ENCODE measurements at places on chromosomes 5 and 9.

DNA sequence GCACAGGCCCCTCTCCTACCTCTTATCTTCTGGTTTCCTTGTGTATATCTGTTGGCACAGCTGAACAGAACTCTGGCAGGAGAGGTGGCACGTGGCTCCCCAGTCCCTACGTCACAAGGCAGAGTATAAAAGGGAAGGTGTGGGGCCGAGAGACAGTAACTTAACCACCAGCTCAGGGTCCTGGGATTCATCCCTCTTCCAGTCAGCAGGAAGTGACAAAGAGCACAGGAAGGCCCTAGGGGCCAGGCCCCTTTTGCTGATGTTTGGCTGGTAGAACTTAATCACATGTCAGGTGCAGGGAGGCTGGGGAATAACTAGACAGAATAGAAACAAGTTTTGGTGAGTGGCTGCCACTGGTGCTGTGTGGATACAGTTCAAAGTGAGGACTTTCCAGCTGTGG, 4.5 kb upstream of the ICE1 start:
- peak; percentile 81 for DNase-seq

- DNase-seq = no peak
Observed at GRCh38 chr9:86519066-86519615, 164.9 kb upstream of the TUT7 start.

- peak; percentile 17 for DNase-seq
Observed at GRCh38 chr5:82355496-82355895, 77.3 kb upstream of the RPS23 start.

DNA sequence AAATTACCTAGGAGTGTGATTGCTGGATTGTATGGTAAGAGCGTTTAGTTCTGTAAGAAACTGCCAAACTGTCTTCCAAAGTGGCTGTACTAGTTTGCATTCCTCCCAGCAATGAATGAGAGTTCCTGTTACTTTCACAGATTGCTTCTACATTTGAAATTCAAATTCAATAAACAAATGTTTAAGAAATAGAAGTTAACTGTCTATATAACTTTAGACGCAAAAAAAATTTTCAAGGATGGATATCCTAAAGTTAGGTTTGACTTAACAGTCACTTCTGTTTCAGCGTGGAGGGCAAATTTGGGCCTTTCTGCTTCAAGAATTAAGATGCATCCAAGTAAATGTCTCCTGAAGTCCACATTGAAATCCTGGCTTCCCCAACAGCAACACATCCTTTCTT, 445.6 kb downstream of the TAF11L14 start:
- DNase-seq = no peak

DNA sequence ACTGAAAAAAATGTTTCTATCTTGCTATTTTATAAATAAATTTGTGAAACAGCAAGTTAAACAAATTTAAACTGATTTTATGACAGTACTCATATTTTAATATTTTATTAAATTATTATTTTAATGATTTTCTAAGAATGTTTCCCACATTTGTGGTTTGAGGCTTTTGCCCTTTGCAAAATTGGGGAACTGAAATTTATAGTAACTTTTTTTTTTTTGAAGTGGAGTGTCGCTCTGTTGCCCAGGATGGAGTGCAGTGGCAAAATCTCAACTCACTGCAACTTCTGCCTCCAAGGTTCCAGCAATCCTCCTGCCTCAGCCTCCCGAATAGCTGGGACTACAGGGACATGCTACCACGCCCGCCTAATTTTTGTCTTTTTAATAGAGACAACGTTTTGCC, 7.2 kb upstream of the ADGRV1 start:
- no peak for DNase-seq

DNA sequence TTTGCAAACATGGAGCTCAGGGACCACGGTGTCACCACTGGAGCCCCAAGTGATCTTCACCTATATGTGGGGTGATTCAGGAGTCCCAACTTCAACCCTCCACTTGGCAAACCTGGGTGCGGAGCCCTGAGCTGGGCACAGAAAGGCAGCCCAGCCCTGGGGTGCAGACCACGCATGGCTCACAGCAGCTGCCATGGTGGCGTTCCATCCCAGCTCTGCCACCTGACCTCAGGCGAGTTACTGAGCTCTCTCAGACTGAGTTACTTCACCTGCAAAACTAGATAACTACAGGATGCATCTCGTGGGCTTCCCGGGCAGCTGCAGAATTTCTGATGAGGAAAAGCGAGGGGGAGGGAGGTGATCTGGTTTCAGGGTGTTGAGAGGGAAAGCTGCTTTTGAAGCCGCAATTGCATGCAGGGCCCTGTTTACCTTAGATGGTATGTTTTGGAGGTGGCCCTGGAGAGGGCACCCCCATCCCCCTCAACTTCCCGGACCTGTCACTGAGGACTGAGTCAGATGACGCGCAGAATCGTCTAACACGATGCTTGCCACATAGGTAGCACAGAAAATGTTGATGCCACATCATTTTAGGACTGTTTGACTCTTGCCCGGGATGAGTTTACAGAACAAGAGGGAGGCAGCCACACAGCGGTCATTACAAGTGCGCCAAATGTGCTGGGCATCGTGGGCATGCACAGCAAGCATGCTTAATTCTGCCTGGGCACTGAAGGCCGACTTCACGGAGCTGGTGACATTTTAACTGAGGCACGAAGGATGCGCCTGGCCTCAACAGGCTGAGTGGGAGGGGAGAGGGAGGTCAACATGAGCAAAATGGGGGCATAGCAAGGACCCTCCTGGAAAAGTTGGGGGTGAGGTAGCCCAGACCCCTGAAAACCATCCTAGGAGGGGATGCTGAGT, 154.6 kb downstream of the COL23A1 start:
- peak; percentile 66 for DNase-seq

DNA sequence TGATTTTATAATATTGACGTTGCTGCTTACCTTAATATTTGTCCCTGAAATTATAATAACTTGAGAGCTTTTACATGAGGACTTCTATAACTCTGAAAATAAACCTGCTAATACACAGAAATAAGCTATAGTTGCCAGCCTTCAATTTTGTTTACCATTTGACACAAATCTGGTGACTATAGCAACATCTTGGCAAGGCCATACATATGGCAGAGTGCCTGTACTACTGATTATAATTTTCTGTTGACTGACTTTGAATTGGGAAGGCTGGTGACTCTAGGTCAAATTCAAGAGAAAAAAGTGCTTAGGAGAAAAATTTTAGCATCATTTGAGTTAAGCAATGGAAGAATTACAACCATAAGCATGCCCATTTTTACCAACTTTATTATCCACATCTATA, 581.4 kb upstream of the PTPRD start:
- DNase-seq = no peak
